Activated CD8-positive, alpha-beta memory T cell treated with anti-CD3 and anti-CD28 coated beads, Interleukin-2, amount 10 ng/mL, durations not matched to agents 7 days and 5 days (primary cell): ENCODE measurements at places on chromosomes 5 and 9. TPM values are rescaled to one million over a fixed set of nuclear protein-coding genes. Genes with fewer than 3 reads are reported as not detected.

TAF11L10 gene
- total RNA-seq: not detected

ZBTB26 gene
- 7.7 TPM for total RNA-seq

PIP5KL1 gene
- total RNA-seq: 2.6 TPM

NPR3 gene
- total RNA-seq: 0.16 TPM

CATSPER3 gene
- total RNA-seq: 0.61 TPM

ADAM19 gene
- total RNA-seq: 219 TPM

C1QTNF2 gene
- not detected for total RNA-seq

KCNV2 gene
- total RNA-seq: not detected

ADGRD2 gene
- not detected for total RNA-seq

IFNB1 gene
- total RNA-seq: 1.1 TPM

ECPAS gene
- 72.8 TPM for total RNA-seq

TNFSF15 gene
- total RNA-seq: 0.16 TPM

DNA sequence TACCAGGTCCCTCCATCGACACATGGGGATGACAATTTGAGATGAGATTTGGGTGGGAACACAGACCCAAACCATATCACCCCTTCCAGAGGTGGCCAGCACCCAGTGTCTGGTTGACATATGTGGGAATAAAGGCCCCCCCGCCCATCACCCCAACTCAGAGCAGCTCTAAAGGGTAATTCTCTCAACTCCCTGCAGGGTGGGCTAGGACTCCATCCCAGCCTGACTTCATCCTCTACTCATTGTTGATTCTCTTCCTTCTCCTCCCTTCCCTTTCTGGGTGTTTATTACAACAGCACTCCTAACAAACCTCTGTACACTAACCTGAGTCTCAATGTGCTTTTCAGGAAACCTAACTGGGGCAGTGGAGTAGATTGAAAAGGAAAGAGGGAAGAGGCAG lies 339.9 kb downstream of the ACTL7B start:
- H3K27ac ChIP-seq: no peak overlapping the region
- H3K4me1 ChIP-seq: no peaks in the 10 kb centered on the region
- no peaks in the 10 kb centered on the region for H3K27me3 ChIP-seq
- H3K4me3 ChIP-seq: no peak overlapping the region
- H3K36me3 ChIP-seq: no peaks in the 10 kb centered on the region

DNA sequence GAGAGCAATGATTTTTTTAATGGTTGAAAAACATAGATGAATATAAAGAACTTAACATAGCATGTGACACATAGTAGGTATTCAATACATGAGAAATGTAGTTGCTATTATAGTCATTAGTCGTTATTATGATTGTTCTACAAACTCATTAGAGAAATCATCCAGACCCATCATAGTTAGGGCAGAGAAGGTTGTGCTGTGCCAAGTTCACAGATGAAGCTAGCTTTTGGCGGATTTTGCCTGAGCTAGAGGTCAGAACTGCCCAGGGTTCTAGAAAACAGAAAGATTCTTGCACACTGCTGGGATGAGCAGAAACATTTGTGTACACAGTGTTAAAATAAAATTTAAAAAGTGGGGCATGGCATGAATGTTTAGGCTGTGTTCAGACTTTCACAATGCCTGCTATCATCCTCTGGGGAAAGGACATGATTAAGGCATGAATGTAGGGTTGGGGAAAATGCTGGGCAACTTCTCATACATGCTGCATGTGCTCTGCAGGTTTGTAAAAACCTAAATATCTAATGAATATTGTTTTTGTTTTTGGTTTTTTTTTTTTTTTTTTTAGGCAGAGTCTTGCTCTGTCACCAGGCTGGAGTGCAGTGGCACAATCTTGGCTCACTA lies 33.3 kb upstream of the RAD23B start:
- H3K4me1 ChIP-seq: peaks cover 10% of the 10 kb centered on the region
- peaks cover 20% of the 10 kb centered on the region for H3K27me3 ChIP-seq
- H3K27ac ChIP-seq: no peak overlapping the region
- no peak for DNase-seq
- H3K36me3 ChIP-seq: no peaks in the 10 kb centered on the region
- no peak overlapping the region for H3K4me3 ChIP-seq

GRCh38 chr5:18699681-18700080 lies 1065.4 kb downstream of the TAF11L14 start:
- no peak overlapping the region for H3K4me3 ChIP-seq
- DNase-seq: no peak
- no peaks in the 10 kb centered on the region for H3K27me3 ChIP-seq
- H3K27ac ChIP-seq: no peak overlapping the region
- H3K4me1 ChIP-seq: peaks cover 10% of the 10 kb centered on the region

DNA sequence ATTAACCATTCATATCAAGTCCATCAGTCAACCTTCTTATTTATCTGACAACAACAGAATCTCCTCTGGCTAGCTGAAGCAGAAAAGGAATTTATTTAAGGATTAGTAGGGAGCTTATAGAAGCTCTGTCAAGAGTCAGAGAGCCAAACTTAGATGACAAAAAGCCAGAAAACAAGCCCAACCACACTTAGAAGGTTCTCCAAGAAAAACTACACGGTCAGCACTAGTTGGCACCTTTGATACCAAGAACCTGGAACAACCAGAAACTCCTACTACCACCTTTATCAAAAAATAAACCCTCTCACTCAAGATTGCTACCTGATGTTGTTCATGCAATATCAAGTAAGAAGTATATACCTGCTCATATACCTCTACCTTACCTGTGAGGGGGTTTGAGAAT lies 36.9 kb downstream of the RANBP6 start:
- no peak for DNase-seq
- peaks cover 22% of the 10 kb centered on the region for H3K36me3 ChIP-seq

DNA sequence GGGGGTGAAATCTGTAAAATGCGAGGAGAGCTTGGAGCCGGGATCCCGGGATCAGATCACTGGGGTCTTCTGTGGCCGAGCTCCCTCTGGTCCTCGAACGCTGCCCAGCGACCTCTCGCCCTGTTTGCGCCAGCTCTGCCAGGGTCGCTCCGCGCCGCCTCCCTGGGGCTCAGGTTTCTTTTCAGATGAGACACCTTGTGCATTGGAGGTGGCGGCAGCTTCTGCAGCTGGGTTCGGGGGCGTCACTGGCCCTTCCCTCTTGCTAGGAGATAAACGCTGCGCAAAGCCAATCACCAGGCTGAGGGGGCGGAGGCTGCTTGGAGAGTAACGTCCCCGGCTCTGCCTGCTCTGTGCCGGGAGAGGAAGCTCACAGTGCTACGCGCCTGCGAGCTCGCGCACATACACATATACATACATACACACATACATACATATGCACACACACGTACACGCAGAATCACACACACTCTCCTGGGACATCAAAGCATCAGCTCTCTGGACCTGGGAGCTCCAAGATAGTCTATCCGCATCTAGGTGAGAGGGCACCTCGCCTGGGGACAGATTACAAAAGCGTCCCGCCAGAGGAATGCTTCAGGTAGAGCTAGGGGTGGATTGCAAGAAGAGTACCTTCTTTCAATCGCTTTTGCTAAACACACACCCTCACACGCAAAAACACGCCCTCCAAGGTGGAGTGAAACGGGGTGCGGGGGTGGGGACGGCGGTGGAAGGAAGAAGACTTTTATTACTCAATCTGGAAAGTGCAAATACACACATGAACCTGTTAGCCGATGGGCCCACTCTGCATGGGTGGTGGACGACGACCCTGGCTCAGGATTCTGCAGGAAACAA lies at the start of gene ST8SIA4:
ST8SIA4 (minus strand) TSS at position 244 of the 849 bp plus-strand sequence. CDS start 327 bp downstream, outside the sequence.
- peak within 1 kb of the TSS; percentile 94 for H3K27ac ChIP-seq
- peak; percentile 98 for DNase-seq
- peaks cover 31% of the 10 kb centered on the region for H3K4me1 ChIP-seq
- no peaks in the 10 kb centered on the region for H3K27me3 ChIP-seq
- H3K36me3 ChIP-seq: peaks cover 37% of the 10 kb centered on the region
- H3K4me3 ChIP-seq: peak within 1 kb of the TSS; percentile 84

- no peak overlapping the region for H3K4me3 ChIP-seq
- H3K4me1 ChIP-seq: no peaks in the 10 kb centered on the region
- no peaks in the 10 kb centered on the region for H3K36me3 ChIP-seq
These were observed 30.0 kb downstream of the S1PR3 start for GRCh38 chr9:89021154-89021803.

DNA sequence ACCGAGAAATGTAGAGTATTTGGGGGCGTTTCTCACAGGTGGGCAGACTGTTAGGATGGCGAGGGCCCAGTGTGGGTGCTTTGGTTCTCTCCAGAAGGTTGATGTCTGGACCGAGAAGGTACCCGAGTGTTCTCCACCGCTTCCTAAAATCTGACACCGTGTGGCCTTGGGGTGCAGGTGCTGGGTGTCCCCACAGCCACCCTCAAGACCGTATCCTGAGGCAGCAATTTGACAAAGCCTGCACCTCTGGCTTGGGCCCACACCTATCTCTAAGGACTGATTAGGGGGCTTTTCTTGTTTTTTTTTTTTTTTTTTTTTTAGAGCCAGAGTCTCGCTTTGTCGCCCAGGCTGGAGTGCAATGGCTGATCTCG lies 1.3 kb downstream of the PPP1R26 start:
- peaks cover 46% of the 10 kb centered on the region for H3K27me3 ChIP-seq
- H3K4me1 ChIP-seq: peaks cover 6% of the 10 kb centered on the region
- H3K27ac ChIP-seq: no peak overlapping the region
- H3K36me3 ChIP-seq: no peaks in the 10 kb centered on the region

DNA sequence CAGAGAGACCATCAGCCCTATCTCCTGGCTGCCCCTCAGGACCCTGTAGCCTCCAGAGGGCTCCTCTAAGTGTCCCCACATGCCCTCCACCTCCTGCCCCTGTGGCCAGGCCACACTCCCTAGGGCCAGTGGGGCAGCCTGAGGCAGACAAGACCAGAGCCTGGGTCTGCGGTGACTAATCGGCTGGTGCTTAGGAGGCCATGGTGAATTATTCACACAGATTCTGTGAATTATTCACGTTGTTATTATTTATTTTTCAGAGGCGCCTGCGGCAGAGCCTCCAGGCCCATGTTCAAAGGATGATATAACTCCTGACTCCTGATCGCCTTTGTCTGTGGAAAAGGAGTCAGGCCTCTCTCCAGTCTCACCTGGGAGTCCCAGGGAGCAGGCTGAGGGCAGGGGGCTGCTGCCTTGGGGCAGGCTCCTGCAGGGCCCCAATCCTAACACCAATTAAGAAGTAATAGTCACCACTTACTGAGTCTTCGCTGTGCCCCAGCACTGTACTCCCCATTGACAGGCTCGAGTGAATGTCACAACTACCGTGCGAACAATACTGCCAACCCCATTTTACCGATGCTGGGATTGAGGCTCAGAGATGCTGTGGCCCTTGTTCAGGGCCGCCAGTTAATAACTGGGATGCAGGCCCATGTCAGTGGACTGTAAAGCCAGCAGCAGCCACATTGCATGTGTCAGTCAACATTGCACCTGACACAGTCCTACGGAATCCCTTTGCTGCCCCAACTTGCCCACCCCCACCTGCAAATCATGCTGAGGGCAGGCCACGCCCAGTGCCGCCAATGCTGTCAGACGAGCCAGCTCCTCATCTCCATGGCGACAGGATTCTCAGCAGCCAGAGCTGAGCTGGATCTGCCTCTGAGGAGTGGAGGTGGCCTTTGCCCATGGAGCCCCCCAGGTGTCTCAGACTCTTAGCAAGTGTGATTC lies 94.9 kb downstream of the PCDH1 start:
- H3K36me3 ChIP-seq: no peaks in the 10 kb centered on the region
- no peaks in the 10 kb centered on the region for H3K4me1 ChIP-seq
- H3K27me3 ChIP-seq: peaks cover 14% of the 10 kb centered on the region

- DNase-seq: no peak
- no peaks in the 10 kb centered on the region for H3K27me3 ChIP-seq
- H3K27ac ChIP-seq: no peak overlapping the region
- H3K4me3 ChIP-seq: no peak overlapping the region
These were observed 252.8 kb downstream of the FBXL7 start for GRCh38 chr5:15752663-15753285.

GRCh38 chr5:78467752-78468357 lies 107.4 kb downstream of the SCAMP1 start:
- peaks cover 7% of the 10 kb centered on the region for H3K36me3 ChIP-seq
- H3K27ac ChIP-seq: no peak overlapping the region
- DNase-seq: no peak
- no peak overlapping the region for H3K4me3 ChIP-seq
- no peaks in the 10 kb centered on the region for H3K4me1 ChIP-seq

GRCh38 chr9:78212868-78213267 lies 23.0 kb upstream of the CEP78 start:
- H3K27me3 ChIP-seq: no peaks in the 10 kb centered on the region
- no peak overlapping the region for H3K4me3 ChIP-seq
- H3K27ac ChIP-seq: no peak overlapping the region
- peaks cover 30% of the 10 kb centered on the region for H3K4me1 ChIP-seq
- no peaks in the 10 kb centered on the region for H3K36me3 ChIP-seq
